AG20443 (cell line): ENCODE measurements at places on chromosomes 13 and 19.

GRCh38 chr13:66644855-66645460 is 585.2 kb downstream of the PCDH9 start:
- no peak for DNase-seq

GRCh38 chr13:109548374-109548773 is 238.0 kb downstream of the IRS2 start:
- no peak for DNase-seq

DNA sequence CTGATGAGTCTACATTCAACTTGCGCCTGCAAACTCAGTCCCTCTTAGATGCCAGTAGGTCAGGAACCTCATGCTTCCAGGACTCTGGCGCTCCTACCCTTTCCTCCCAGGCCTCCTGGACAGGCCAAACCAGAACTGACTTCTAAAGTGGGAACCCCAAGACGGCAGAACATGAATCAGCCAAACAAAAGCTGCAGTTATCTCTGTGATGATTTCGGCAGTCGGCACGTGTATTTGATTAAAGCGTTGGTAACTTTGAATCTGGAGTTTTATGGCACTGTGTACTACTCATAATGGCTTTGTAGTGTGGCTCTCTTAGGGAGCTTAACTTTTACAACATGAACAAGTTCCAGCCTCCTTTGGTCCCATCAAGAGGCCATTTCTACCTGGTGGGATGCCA is 13.7 kb downstream of the ACTN4 start:
- DNase-seq, result no peak

DNA sequence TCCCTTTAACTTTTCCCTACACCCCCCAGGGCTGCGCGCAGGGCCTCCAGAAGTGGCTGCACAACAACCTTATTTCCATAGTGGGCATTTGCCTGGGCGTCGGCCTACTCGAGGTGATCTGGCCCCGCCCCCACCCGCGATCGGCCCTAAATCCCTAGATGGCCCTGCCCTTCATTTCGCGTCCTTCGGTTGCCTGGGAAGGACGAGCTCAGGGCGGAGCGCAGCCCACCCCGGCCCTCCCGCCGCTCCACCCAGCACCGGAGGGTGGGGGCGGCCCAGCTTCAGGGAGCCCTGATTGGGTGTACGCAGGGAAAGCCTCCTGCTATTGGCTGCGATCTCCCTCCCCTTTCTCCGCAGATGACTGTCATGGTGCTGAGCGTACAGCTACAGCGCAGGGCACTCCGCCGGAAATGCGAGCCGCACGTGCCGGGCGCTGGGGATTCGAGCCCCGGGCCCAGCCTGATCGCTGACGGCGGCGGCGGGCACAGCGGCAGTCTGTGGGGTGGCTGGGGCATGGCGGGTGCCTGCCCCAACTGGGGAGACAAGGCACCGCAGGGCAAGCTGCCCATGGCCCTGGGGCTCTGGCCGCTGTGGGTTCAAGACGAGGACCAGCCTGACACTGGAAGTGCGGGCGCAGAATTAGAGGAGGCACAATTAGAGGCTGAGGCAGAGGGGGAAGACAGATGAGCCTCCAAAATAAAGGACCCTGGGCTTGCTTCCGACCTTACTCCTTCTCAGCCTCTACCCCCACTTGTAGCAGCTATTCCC is 4.3 kb downstream of the CD37 start:
- DNase-seq, result peak; percentile 96

GRCh38 chr13:91302111-91302510 is 45.4 kb upstream of the MIR17HG start:
- DNase-seq, result no peak

GRCh38 chr13:98488736-98489135 is 88.2 kb downstream of the STK24 start:
- DNase-seq, result no peak

GRCh38 chr13:54077569-54077968 is 1049.0 kb downstream of the OLFM4 start:
- DNase-seq, result no peak

DNA sequence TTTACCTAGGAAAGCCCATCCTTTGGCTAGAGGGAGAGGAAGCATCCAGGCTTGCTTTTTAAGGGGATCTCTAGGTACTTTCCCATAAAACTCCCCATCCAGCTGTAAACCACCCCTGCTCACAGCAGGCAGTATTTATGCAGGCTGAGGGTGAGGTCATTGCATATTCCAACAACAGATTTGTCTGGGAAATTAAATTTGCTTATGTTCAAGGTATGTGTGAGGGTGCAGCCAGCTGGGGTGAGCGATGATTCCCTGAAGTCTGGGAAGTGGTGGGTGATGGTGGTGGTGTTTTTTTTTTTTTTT is 96.3 kb upstream of the C1QTNF9B start:
- no peak for DNase-seq

DNA sequence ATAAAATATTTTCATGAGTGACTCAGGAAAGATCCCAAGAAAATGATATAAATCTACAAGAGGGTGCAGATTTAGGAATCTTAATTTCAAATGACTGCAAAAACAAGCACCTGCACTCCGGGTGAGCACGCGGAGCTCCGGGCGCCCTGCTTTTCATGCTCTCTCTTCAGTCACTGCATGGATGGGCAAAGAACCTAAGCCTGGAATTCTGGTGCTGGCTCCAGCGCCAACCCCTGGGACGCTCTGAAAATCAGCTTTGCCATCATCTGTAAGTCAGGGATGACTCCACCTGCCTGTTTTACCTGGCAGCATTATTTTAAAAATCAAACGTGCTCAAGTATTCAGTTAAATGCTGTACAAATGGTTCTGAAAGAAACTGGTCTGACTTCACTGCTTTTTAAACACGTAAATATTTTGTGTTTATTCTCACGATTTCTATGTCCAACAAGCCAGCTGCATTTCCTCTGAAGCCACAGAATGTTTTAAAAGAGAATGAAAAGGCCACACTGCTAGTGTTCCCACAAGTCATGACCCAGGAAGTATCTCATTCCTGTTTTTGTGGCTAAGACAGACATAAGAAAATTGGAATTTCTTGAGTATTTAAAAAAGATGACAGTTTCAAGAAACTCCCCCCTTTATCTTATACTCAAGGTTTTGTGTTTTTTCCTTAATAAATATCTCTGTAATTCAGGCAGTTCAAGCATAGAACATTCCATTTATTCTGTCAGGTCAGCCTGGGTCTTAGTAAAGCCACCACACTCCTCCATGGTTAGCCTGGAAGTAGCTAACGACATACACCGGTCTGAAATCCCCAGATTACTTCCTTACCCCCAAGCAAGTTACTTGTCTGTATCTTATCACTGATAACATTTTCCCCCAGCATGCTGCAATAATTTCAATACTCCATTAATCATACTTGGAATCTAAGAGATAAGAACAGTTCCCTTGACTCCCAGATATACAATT is 81.1 kb downstream of the COL4A1 start:
- no peak for DNase-seq

DNA sequence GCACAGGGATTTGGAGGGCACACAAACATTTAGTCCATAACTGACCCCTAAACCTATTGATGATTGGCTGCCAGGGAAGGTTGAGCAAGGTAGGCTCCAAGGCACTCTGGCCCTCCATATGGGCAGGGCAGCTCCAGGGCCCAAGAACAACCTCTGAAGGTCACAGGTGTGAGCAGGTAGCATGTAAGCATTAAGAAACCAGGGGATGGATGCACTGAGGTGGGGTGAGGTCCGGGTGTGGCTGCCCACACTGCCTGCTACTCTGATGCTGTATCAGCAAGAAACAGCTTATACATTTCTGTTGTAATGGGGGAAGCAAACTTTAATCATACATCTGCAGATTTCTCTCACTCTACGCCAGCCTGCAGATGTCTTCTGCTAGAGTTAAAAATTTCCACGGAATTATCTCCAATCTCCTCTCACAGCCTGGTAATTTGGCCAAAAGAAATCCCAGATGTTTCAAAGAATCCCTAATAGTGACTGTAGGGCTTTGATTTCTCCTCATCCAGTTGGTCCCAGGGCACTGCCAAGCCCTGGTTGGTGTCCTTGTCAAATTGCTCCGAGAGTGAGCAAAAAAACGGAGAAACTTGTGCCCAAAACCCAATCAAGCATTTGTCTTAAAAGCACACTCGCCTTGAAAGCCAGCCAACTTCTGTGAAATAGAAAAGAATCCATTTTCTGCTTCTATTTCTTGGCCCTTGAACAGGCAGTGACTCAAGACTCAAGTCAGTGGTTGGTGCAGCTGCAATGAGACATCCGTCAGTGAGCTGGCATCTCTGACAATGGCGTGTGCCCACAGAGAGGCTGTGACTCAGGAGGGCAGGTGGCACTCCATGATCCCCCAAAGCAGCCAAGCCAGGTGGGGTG is 72.5 kb upstream of the MRI1 start:
- peak; percentile 67 for DNase-seq

- DNase-seq, result no peak
Measured at GRCh38 chr13:80452279-80452678, 111.4 kb upstream of the SPRY2 start.

GRCh38 chr19:47573071-47574026 is at the start of gene ZNF541:
Gene ZNF541 (minus strand): TSS chr19:47573148. CDS start chr19:47555856, 17,292 bp downstream.
- DNase-seq, result peak; percentile 90

GRCh38 chr19:10968527-10969135 is 7.8 kb downstream of the SMARCA4 start:
- no peak for DNase-seq

GRCh38 chr19:38682872-38683392 is 35.5 kb downstream of the ACTN4 start:
- no peak for DNase-seq

- DNase-seq, result peak; percentile 76
Measured at GRCh38 chr13:26584713-26585112, 27.2 kb downstream of the WASF3 start.

GRCh38 chr19:49918089-49918488 is 10.9 kb upstream of the ATF5 start:
- no peak for DNase-seq

DNA sequence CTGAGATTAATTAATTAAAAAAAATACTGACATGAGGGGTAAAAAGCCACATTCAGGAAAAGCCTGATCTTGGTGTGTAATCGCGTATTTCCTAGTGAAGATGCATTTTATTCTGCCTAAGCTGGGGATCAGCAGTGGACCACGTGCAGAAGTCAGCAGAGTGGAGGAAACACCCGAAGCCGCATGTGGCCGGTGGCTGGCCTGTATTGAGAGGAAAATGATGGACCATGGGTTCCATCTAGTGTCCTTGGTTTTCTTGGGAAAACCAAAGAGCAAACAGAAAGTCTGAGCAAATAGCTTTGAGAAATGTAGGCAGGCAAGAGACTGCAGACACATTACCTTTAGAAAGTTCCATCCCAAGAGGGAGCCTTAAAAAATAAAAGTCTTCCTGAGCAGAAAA is 23.7 kb upstream of the SHISA2 start:
- no peak for DNase-seq

DNA sequence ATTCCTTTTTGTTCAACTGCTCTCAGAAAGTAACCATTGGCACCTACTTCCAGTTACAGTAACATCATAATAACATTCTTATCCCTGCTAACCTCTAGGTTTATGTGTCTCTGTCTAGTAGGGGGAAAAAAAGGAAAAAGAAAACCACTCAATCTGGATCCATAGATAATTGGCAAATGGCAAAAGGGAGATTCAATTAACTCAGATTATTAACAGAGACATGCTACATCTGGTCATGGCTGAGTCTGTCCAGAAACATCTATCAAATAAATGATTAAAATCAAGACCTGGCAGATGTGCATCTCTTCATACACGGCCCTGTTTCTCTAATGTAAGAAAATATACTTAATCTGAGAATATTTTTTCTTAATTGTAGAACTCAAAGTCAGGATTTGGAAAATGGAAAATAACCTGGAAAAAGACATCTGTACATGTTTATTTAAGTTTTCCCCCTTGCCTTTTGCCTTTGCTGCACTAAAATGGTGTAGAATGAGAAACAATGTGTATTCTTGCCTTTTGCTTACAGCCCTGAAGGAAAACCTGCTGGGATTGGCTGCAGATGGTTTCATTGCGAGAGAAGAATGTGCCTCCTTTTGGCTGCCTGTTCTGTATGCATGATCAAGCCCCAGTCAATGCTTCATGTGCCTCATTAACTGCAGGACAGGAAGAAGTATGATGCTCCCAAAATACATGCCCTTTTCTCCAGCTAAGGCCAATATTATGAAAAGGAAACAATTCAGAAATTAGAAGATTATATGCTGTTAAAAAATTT is 921.6 kb upstream of the PCDH20 start:
- DNase-seq, result no peak

- peak; percentile 35 for DNase-seq
Measured at GRCh38 chr13:27419328-27419727, 5.1 kb upstream of the GTF3A start.

- no peak for DNase-seq
Measured at GRCh38 chr13:26593661-26594060, 36.2 kb downstream of the WASF3 start.

DNA sequence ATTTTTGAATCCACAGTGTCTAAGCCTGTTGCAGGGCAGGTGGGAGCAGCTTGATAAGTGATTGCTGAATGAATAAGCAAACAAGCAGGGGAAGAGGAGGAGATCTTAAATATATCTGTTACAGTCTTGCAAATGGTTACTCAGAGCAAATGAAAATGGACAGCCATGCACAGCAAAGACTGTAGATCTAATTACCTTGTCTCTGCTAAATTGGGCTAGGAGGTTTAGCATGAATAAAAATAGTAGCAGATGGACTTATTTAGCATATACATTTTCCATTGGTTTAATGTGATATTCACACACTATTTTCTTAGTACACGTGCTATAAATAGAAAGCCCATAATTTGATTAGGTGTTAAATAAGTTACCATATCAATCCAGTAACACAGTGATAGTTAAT is 72.9 kb upstream of the FARP1 start:
- no peak for DNase-seq

GRCh38 chr19:8074501-8074900 is 21.9 kb downstream of the CCL25 start:
- no peak for DNase-seq

DNA sequence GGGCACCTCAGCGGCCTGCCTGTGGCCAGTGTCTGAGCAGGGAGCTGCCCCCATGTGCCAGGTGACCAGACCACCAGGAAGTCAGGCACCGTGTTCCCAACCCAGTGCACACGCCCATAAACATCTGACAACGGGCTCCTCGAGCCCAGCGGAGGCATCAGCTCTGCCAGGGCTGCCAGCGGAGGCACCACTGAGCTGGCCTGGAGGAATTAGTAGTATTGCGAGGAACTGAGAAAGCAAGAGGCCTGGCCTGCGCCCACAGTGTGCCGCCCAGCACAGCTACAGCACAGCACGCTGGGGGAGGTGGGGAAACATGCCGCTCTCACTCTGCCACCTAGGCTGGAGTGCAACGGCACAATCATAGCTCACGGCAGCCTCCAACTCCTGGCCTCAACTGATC is 44.6 kb downstream of the ANKRD27 start:
- DNase-seq, result no peak

DNA sequence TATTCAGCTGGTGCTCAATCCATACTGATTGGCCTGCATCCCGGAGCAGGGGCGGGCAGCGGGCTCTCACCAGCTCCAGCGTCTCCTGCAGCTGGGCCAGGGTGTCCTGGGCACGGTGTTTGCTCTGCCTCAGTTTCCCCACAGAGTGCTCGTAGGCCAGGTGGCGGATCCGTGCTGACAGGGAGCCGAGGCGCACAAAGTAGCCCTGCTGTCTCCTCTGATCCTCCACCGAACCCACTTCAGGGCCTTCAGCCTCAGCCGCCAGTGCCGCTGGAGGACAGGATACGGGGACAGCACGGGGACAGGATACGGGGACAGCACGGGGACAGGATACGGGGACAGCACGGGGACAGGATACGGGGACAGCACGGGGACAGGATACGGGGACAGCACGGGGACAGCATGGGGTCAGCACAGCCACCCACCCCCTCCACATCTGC is 7.3 kb upstream of the PLIN4 start:
- DNase-seq, result no peak
